ENCODE measurements at places on chromosomes 4 and X.
A peak's percentile ranks its signal among the peaks of the same experiment; 100 is the strongest.

DNA sequence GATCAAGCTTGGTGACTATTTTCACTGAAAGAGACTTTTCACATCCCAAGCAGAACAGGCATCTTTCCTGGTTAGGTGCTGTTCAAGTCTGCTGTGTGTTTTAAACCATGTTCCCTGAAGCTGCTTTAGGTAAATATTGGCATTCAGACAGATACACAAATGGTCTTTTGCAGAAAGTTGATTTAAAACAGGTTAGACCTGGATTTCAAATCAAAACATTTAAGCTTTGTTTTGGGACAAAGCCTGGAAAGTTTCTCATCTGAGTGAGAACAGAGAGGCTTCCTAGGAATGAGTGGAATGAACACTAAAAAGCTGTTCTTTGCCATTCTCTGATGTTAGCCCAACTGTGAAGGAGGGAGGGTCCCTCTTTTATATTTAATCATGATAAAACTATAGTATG is 10.1 kb downstream of the ANXA3 start:
- no peak for DNase-seq

DNA sequence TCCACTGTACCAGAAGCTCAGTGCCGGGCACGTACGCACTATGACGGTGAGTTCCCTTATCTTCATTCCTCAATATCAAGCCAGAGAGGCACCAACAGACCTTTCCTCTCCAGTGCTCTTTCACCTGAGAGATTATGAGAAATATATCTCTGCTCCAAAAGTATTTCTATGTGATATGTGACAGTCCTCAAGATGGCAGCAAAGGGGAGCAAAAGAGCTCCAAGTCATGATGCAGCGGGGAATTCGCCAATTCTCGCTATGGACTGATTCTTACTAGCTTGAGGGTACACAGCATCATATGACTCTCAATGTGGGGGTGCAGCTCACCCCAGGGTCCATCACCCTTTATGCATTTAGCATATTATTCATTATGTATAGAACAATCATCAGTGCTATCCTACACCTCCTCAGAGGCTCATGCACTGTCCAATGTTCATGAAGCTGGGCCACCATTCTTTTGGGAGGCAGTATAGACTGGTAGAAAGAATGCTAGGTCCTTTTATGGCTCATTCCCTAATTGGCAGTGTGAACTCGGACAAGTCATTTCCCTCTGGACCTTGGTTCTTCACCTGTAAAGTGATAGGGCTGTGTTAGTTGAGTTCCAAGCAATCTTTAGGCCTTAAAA is 12.8 kb upstream of the IQSEC2 start:
- peak; percentile 33 for DNase-seq

- no peak for DNase-seq
These were observed 20.5 kb upstream of the CYBB start for GRCh38 chrX:37759351-37759750.

DNA sequence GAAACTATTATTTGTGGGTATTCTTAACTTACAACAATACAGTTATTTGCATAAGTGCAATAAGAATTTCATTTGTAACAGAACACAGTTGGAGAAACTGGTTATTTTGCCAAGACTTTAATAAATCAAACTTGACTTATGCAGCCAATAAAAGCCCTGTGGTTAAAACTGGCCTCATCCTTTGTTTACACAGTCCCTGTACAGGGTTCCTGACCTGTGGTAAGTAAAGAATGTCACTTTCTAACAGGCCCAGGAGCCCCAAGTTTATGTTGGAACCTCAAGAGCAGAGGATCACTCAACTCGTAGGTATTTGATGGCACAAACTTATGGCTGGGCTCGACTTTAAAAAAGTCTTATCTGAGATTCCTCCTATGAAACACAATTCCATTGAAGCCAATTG is 88.6 kb upstream of the PTCHD1 start:
- no peak for DNase-seq

GRCh38 chr4:75180790-75181776 is 248.2 kb downstream of the PARM1 start:
- no peak for DNase-seq

- no peak for DNase-seq
These were observed 67.4 kb downstream of the EMCN start for GRCh38 chr4:100450449-100450848.

- no peak for DNase-seq
These were observed 423.0 kb upstream of the CNKSR2 start for GRCh38 chrX:20951016-20951810.

DNA sequence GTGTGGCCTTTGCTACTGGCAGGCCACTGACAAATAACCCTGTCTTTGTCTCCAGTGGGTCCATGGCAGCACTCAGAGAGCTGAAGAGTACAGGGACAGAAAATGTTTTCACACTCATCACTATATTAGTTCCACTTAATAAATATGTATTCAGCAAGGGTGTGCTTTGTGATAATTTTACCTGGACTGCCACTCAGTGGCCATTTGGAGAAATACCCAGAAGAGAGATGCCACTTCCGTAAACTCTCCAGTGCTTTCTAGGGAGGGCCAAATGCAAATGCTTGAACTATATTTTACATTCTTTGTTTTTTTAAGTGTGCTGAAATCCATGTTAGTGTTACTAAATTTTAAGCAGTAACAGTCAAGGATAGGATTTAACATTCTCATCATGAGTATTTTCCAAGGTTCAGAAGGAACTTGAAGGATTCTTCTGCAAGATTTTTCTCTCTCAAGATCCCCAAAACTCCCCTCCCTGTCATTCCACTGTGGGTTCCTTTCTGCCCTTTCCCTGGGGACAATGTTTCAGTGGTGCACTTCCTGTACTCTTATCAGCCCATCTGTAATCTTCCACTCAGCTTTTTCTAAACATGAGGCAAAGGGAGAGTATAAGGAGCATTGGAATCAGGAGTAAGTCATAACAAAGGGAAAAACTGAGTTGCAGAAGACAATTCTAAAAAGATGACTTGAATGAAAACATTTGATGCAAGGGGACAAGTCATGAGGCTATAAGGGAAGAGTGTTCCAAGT is 46.0 kb downstream of the TFDP3 start:
- DNase-seq: peak; percentile 22

GRCh38 chr4:112509243-112510141 is 6.5 kb downstream of the NEUROG2 start:
- no peak for DNase-seq
